ENCODE measurements at places on chromosomes 4 and X.

DNA sequence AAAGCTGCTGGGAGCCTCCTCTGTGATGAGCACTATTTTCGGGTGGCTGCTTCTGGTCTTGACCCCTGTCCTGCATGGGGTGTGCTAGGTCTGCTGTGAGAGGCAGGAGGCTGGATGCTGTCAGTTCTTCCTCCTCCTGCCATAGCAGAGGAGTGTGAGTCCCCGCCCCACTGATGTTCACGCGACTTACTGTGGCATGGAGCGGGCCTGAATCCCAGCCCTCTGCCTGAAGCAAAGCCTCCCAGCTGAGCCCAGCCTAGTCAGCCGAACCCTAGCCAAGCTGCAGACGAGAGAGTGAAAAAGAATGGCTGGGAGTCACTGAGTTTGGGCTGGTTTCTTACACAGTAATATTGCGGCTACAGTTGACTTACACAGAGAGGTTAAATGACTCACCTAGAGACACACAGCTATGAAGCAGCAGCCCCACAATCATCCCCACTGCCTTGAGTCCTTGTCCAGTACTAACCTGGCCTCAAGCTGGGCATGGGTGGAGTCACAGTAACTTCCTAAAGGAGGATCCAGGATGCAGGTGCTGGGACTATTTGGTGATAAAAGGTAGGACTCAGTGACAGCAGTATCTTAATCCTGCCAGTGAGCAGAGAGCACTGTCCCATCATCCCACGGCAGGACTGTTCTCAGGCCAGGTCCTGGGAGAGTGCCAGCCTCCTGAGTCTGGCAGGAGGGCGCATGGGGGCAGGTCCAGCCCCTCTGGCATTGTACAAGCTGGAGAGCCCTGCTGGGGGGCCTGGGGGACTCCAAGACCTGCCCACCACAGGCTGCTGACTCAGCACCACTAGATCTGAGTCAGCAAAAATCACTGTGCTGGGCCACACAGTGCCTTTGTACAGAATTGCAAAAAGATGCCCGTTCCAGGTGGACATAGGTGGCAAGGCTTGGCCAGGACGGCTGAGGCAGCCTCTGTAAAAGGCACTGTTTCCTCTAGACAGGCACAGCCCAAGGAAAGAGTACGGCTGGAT is 60.4 kb upstream of the CRMP1 start:
- DNase-seq = no peak

DNA sequence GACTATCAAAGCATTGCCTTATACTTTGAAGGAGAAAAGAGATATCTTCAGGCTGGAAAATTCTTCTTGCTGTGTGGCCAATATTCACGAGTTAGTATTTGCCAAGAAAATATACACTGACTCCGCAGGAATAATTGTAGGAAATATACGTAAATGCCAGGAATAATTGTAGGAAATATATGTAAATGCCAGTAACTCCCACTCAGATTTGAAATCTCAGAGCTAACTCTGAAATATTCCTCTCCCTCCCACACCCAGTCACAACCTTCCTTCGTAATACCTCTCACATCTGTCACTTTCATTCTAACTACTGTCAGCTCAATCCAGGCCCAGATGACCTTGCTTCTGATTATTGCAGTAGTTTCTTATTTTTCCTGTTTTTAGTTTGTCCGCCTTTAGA is 73.5 kb downstream of the WDR19 start:
- no peak for DNase-seq

GRCh38 chrX:281166-281999 is at the start of gene PLCXD1:
Gene PLCXD1, plus strand, starts transcription at chrX:281381. Its CDS starts 2,807 bp downstream, at chrX:284188.
- DNase-seq = peak; percentile 44

GRCh38 chr4:100823066-100823992 is 305.5 kb upstream of the EMCN start:
- no peak for DNase-seq

DNA sequence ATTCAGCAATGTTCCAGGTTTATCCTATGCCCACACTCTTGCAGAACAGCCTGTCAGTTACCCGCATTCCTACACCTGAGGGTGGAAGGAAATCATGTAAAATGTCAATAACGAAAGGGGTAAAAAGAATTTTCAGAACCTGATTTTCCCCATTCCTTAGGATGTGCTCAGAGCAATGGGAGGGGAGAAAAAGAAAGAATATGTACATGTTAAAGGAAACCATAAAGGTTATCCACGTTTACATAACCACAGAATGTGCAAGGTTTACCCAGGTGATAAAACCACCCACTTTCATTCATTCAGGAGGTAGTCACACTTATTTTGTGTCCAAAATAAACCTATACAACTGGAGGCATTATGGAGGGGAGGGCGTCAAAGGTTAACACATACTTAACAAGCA is 335.5 kb downstream of the ZNF674 start:
- DNase-seq = no peak

DNA sequence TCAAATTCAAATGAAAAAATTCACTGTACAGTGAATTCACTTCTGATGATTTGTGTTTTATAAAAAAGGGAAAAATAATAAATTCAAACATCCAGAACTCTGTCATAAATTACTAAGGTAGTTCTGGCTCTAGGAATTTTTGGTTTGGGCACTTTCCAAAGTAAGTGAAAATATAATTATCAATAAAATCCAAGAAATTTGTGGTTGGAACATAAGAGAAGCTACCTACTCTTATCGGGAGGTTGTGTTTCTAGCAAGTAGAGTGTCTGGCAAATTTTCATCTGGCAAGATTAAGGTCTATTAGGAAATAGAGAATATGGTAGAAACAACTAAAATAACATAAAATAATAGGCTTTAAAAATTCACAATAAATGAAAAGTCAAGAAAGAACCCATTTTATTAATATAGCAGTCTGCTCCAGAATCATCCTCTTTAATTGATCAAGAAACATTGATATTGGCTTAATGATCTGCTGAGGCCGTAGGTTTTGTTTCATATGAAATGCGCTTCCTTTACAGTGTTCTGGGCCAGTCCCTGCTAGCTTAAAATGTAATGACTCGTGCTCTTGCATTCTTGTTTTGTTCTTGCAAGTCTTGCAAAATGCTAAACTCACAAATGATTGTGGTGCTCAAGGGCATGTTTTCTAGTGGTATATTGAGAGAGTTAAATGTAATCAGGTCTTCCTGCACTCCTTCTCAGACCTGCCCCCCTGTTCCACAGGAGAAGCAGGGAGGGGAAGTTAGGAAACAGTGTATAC is 331.4 kb downstream of the RAPGEF2 start:
- DNase-seq = no peak

DNA sequence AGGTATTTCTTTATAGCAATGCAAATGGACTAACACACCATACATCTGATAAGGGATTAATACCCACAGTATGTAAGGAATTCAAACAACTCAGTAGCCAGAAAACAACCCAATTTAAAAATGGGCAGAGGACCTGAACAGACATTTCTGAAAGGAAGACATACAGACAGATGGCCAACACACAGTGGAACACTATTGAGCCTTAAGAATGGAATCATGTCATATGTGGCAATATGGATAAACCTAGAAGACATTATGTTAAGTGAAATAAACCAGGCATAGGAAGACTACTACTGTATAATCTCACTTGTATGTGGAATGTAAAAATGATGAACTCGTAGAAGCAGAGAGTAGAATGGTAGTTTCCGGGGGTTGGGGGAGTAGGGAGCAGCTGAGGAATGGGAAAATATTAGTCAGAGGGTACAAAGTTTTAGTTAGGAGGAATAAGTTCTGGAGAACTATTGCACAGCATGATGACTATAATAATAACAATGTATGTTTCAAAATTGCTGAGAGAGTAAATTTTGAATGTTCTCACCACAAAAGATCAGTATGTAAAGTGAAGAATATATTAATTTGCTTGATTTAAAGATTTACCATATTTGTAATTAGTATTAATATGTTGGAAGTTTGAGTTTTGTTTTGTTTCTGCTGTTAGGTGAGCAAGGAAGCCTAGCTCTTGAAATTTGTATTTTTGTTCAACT is 25.2 kb downstream of the WDR44 start:
- DNase-seq = no peak

DNA sequence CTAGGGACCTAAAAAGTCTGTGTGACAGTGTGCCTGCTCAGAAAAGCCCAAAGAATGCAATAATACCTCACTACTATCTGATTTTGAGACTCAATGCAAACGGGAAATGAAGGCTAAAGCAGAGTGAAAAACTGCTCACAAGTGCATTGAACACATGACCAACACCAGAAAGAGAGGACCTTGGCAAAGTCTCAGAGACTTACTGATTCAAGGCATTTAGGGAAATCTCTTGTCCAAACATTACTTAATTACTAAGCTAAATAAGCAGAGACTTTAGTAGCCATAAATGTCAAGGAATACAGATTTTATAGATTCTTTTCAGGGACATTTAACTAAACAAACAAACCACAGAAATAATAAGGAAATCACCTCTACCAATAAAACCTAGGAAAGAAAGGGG is 916.0 kb downstream of the FSTL5 start:
- DNase-seq = no peak

GRCh38 chr4:10526429-10527222 is 69.4 kb upstream of the ZNF518B start:
- no peak for DNase-seq

DNA sequence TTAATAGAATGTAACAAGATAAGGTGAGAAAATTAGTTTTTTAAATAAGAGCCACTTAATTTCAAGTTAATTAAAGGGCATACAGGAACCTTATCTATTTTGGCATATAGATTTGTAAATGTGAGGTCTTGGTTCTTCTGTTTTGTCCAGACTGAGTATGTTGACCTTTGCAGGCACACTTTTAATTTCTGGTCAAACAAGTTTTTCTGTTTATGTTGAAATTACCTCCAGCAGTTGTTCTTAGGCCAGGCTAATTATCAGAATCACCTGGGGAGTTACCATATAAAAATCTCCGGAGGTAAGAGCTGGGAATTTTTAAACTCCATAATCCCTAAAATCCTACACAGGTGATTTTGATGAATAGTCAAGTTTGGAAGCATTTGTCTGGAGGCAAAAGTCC is 227.4 kb upstream of the ANKRD50 start:
- no peak for DNase-seq

DNA sequence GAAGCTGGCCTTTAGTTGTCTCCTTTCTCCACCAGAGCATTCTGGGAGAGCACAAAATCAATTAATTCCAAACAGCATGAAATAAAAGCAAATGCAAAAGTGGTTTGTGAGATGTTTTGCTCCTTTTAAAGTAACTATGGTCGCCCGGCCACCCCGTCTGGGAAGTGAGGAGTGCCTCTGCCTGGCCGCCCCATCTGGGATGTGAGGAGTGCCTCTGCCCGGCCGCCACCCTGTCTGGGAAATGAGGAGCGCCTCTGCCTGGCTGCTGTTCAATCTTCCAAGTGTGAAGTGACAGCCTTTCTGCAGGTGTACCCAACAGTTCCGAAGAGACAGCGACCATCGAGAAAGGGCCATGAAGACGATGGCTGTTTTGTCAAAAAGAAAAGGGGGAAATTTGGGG is 381.3 kb upstream of the FGF16 start:
- no peak for DNase-seq

- no peak for DNase-seq
These were observed 1400.5 kb upstream of the IGFBP7 start for GRCh38 chr4:58510652-58511051.

GRCh38 chr4:27059446-27059845 is 198.8 kb downstream of the STIM2 start:
- DNase-seq = no peak

DNA sequence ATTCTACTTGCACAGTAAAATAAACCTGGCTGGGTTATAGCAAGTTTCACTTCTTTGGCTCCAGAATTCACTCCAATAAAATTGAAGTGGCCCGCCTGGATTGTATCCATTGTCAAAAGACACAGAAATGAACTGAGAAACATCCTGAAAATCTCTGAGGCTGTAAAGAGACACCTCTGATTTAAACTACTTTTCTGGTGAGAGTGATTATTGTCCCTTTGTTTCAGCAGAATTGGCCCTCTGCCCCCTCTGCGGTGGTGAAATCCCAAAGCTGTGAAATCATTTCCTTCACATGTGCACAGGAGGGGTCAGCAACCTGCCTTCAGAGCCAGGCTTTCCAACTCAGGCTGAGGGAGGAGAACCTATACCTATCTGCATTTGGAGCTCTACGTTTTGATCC is 23.0 kb downstream of the GAB3 start:
- DNase-seq = no peak

- no peak for DNase-seq
These were observed 95.6 kb downstream of the STOX2 start for GRCh38 chr4:184000457-184001396.

- no peak for DNase-seq
These were observed 8.0 kb downstream of the RADX start for GRCh38 chrX:106619797-106620196.

DNA sequence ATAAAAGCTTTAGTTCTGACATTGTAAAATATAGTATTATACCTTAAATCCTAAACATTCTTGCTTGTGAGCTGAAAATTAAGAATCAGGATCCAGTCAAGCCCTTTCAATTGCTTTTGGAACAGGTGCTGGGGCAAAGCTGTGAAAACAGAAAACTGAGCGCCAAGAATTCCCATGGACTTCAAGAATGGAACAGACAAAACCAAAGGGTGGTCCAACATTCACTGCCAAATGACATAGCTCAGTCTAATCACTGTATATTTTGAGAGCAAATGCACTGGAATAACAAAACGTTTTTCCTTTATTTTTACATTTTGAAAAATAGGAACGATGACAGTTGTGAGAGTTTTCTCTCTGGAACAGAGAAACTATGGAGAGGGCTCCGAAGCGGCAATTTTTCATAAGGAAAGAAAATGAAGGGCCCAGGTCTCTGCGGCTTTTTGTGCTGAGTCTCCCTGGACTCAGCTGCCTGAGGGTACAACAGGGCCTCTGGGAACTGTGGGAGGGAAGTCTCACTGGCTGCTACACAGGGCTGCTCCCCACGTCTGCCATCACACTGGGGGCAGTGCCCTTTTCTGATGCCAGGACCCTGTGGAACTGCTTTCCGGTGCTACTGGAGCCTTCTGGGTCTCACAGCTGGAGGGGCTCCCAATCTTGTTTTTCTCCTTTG is 56.0 kb upstream of the BMPR1B start:
- no peak for DNase-seq

- DNase-seq = no peak
These were observed 11.2 kb upstream of the UBA6 start for GRCh38 chr4:67712000-67712625.

DNA sequence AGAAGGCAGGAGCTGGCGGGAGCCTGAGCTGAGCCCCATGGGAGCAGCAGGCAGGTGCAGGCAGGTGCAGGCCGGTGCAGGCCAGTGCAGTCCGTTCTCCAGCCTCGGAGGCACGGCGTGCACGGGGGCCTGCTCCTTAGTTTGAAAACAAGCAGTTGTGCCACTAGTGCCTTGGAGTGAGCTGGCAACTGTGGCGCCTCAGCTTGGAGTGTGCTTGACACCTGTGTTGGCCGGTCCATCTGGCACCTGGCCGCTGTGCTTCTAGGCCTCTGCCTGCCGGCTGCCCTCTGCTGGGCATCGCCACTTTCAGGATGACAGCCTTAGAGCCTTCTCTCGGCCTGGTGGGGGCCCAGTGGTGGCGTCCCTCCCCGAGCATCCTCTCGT is 47.9 kb downstream of the RGS12 start:
- no peak for DNase-seq

- no peak for DNase-seq
These were observed 19.4 kb downstream of the MTM1 start for GRCh38 chrX:150587585-150588503.

DNA sequence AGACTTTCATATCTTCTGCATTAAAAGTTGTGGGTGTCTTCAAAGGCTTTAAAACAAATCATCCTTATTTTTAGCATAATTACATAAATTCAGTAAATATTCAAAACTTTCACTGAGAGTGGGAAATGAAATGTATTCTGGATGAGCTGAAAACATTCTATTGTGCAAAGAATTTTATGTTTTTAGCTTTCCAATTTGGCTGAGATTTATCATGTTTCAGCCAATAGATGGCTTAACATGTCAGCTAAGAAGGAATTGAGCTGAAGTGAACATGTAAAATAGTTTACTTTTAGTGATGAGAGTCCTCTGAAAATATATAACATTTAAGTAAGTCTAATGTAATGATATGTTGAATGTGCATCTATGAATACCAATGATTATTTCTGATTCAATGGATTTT is 213.5 kb upstream of the GIMD1 start:
- no peak for DNase-seq
